Stimulated activated CD4-positive, alpha-beta T cell treated with anti-CD3 and anti-CD28 coated beads, Interleukin-1b, Interleukin-23, amount 100 ng/mL, for 1 hour (primary cell): ENCODE measurements at places on chromosomes 5 and 9.

DNA sequence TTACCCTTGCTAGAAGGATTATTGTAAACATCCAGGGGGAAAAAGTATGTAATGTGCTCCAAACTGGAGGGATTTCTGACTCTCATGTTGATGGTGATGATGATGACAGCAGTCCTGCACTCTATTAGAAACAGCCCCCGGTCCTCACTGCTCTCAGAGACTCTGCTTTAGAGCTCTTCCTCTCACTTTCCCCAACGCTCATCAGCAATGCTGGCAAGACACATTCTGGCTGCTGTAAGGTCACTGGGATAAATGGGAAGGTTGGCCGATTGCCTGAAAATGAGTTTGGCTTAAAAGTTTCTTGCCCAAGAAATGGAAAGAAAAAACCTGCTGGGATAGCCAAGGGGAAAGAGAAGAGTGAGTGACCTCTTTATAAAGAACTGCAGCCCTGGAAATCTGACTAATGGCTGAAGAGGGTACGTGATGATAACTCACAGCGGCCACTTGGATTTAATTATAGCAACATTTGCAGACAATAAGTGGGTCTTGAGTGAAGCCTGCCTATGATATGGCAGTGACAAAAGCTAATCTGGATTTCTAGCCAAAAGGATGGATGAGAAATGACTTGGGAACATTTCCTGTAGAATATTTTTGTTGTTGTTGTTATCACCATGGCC, 235.8 kb downstream of the TMEM38B start:
- DNase-seq: no peak

DNA sequence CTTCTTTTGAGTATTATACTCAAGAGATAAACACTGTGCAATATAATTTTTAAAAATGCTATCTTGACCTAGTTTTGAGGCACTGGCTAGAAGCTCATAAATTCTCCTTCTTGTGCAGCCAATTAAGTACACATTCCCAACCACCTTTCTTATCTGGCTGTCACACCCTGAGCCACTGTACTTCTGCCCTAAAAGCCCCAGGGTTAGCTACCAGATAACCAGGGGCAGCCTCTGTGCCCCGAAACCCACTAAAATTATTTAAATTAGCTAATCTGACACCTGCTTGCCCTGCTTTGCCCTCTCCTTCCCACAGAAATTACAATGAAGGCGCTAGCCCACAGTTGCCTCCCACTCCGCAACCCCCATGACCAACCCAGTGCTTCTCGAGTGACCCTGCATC, 597.3 kb upstream of the TYRP1 start:
- no peak for DNase-seq

DNA sequence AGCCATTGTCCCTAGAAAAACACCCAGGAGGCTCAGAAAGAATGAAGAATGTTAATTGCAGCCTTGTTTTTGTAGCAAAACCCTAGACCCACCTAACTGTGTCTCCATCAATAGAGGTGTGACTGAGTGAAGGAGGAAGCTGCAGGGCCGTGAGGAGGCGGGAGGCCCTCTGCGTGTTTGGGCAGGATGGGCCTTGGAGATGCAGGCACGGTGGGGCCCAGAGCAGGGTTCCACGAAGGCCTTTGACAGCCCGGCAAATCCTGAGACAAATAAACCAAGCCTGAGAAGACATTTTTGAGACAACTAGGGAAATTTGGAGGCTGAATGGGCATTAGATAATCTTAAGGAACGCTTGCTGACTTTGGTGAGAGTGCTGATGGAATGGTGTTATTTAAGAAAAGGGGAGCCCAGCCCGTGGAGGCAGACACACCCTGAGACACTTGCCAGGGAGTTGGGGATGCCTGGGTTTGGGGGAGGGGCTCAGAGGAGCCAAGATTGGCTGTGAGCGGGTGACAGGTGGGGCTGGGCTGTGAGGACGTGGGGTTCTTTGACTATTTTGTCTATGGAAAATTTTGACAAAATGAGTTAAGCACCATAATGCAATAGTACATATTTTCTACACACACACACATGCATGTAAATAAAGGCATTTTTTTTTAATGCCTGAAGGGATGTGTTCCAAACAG, 48.8 kb downstream of the BARX1 start:
- no peak for DNase-seq

DNA sequence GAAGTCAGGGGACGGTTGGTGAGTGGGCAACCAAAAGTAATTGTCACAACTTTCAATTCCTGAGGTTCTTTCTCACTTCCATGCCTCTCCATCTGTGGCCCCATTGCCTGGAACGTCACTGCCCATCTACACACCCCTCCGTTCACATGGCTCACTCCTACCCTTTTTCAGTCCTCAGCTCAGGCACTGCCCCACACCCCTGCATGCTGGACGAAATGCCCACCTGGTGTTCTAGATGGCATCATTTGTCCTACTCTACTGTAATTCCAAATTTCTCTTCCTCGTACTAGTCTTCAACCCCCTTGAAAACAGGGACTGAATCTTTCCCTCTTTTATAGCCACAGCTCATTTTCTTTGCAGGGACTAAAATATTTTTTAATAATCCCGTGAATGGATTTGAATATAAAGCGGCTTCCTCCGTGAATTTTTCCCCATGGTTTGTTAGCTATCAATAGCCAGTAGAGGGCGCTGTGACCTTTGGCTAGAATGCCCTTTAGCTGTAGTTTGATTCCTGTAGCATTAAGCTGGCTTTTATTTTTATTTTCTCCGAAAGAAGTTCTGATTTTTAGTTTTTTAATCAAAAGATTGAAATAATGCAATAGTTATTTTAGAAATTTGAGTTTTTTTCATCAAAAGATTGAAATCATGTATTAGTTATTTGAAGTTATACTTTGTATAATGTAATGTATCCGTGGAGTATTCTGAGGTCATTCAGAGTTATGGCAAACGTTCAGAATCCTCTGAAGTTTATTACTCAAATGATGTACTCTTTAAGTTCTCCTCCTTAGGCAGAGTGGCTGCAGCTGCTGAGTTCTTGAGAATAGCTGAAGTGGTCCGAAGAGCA, 232.1 kb downstream of the SH3GL2 start:
- no peak for DNase-seq

- DNase-seq: no peak
These were observed 11.5 kb upstream of the SHOC1 start for GRCh38 chr9:111806259-111806658.

DNA sequence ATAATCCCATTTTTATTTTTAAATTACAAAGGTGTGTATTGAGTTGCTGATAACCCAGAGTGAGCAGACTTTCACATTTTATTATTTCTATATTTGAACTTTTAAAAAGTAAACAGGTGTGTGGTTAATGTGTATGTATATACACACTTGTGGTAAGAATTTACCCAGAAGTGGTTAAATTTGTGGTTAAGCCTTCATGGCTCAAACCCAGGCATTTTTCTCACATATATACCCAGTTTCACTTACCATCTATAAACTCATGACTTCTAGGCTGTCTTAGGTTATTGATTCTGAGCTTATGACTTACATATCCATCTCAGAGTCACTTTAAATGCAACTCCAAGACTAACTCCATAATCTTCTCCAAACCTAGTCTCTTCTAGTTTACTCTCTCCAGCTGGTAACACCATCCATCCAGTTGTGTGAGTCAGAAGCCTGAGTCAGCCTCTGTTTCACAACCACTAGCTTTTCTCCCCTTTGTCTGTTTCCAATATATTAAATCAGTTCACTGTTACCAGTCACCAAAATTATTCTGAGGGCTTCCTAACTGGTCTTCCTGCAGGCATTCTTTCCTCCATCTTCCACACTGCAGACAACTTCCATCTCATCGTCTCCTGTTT, 20.2 kb downstream of the ZBED3 start:
- DNase-seq: no peak

DNA sequence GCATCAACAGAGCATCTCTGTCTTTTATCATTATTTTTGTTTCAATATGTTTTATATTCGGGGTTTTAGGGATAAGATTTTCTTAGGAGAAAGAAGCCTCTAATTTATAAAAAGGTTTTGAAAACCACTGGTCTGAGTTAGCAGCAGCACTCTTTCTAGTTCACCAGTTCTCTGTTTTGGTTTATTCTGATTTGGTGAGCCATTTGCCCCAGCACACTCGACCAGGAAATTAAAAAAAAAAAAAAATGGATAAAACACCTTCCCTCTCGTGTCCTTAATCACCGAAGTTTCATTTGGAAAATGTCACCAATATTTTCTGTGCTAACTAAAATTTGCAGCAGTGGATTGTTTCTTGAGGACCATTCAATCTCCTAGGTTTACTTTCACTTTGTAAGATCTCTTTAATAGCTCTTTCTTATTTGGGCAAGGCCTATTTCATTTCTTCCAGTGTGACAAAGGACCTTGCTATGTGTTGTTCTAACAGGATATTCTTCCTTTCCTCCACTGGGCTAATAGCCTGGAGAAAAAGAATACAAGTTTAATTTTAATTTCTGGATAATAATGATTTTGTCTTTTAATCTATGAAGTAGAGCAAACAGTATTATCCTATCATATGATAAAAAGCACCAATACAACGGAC, 57.8 kb upstream of the ANXA1 start:
- no peak for DNase-seq

DNA sequence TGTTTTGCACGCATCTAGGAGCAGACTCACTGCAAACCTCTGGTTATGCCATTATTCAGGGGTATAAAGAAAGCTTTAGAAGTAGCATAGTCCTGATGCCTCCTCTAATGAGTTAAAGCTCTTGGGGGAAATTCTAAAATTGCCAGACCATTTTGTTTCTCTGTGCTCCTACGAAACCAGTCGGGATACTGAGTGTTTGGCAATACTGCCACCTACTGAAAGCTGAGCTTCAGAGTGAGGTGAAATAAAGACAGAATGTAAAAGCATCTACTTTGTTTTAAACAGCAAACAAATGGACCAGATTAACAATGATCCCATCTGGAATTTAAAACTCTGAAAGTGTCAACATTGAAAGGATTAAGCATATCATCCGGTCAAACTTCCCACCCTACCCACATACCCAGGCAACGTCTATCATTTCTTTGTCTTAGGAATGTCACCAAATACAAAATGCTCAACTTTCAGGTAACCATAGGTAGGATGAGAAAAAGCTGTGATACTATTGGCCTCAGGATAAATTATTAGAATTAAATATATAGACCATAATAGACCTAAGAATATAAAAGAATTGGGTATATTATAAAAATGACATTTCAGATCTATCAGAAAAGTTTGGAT, 77.8 kb upstream of the SHISAL2B start:
- DNase-seq: no peak

GRCh38 chr5:31382051-31382878, 149.6 kb downstream of the DROSHA start:
- no peak for DNase-seq

DNA sequence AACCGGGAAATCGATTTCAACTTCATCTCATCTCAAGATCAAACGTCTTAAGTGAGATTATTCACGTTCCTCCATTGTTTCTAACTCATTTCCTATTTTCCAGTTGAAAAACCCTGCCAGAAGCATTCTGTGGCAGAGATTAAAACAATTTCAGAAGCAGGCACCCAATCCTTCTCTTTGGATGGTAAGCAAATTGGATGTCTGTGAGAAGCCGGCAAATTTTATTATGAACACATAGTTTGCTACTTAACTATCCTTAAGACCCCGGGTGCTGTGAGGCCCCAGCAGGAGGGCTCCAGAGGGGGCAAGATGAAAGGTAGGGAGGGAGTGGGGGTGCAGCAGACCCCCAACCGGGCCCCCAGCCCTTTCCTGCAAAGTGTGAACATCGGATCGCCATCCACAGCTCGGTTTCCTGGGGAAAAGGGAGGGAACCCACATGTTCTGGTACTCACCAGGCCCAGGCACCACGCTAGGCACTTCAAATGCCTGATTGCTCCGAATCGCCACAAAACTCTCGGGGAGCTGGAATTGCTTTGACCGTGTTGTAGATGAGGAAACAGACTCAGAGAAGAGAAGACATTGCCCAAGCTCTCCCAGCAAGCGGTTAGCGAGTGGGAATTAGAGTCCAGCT, 167.1 kb upstream of the MVB12B start:
- no peak for DNase-seq

- DNase-seq: no peak
These were observed 186.4 kb downstream of the CDK5RAP2 start for GRCh38 chr9:120393386-120394057.

- DNase-seq: no peak
These were observed 1.1 kb downstream of the GRM6 start for GRCh38 chr5:178993955-178994579.

DNA sequence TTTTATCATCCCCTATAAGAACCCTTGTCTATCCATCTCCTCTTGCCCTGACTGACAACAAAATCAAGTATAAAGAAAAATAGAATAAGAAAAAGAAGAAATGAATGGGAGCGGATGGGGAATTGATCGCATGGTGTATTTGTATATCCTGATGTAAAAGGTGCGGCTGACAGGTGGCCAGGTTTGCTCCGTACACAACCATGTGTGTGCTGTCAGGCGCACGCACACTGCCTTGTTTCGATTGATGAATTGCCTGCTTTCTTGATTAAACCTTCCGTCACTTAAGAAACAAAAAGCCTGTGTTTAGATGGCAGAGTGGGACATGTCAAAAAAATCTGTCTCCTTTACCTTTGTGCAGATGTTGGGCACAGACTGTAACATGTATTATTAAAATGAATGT, 102.6 kb downstream of the MVB12B start:
- no peak for DNase-seq

GRCh38 chr9:7234144-7234543, 476.4 kb downstream of the KDM4C start:
- DNase-seq: no peak

GRCh38 chr5:177491429-177491945, 5.9 kb downstream of the PDLIM7 start:
- no peak for DNase-seq

DNA sequence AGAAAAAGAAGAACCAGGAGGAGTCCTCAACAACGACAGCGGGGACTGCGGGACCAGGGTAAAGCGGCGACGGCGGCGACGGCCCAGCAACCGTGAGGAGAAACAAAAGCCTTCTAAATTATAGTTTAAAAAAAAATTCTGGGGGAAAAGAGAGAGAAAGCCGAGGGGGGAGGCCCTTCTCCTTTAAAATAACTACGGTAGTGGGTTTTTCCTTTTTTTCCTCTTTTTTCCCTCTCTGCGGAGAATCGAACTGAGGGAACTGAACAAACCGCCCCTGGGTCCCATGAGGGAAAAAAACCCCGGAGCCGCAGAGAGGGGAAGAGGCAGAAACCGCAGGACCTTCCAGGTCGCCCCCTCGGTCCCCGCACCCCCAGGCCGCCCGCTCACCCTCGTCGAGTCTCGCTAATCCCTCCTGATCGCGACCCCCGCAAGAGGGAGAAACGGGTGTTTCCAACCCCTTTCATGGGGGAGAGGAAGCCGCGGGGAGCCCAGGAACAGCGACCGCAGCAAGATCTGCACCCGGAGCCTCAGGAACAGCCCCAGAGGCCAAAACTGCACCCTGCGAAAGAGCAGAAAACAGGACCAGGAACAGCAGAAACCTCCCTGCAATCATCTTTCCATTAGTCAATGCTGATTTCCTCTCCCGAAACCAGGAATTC, 453 bp downstream of the CPEB4 start:
- no peak for DNase-seq

- no peak for DNase-seq
These were observed 53.6 kb upstream of the RANBP6 start for GRCh38 chr9:6068983-6069382.

GRCh38 chr9:113913426-113914195, 37.5 kb downstream of the ZNF618 start:
- no peak for DNase-seq
